ENCODE measurements at places on chromosomes 11 and 22. TPM values are rescaled to one million over a fixed set of nuclear protein-coding genes. Genes with fewer than 3 reads are reported as not detected.
A peak's percentile ranks its signal among the peaks of the same experiment; 100 is the strongest.

- H3K27me3 ChIP-seq, result no peaks in the 10 kb centered on the region
- no peak overlapping the region for H3K27ac ChIP-seq
- no peaks in the 10 kb centered on the region for H3K4me1 ChIP-seq
- no peak for DNase-seq
- H3K4me3 ChIP-seq, result no peak overlapping the region
These were observed 3.5 kb downstream of the KRTAP5-10 start for GRCh38 chr11:71568704-71569349.

DNA sequence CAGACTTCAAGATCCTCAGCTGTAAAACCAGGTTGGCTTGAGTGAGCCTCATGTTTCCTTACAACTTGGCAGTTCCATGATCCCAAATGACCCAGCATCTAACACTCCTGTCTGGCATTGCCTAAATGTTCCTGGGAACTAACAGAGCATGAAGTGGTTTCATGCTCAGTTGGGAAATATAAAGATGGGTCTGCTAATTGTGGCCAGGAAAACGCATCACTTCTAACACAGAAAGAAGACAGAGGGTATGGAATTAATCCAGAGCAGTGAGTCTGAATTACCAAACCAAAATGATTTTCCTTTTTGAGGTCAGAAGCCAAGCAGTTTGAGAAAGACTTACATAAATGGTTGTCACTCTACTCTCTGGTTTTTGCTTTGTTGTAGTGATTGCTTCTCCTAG lies 60.5 kb upstream of the MMP13 start:
- H3K4me3 ChIP-seq, result no peak overlapping the region
- no peak overlapping the region for H3K27ac ChIP-seq
- H3K27me3 ChIP-seq, result no peaks in the 10 kb centered on the region
- no peak for DNase-seq

DNA sequence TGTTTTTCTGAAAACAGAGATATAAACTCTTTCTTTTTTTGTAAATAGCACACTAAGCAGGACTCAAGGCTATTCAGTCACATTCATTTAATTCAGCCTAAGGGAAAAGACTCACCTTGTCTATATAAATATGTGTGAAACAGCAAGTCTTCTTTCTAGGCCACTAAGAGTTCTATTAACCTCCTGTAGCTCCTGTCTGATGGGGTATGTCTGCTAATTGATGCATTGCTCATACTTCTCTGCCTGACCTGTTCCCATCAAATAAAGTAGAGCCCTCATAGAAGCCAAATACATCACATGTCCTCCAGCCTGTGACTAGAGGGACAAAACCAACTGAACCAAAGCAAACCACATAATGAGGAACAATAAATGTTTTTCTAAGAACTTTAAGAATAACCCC lies 68.2 kb downstream of the MSANTD4 start:
- H3K27me3 ChIP-seq, result no peaks in the 10 kb centered on the region
- DNase-seq, result no peak
- H3K4me1 ChIP-seq, result no peaks in the 10 kb centered on the region
- no peak overlapping the region for H3K4me3 ChIP-seq

DNA sequence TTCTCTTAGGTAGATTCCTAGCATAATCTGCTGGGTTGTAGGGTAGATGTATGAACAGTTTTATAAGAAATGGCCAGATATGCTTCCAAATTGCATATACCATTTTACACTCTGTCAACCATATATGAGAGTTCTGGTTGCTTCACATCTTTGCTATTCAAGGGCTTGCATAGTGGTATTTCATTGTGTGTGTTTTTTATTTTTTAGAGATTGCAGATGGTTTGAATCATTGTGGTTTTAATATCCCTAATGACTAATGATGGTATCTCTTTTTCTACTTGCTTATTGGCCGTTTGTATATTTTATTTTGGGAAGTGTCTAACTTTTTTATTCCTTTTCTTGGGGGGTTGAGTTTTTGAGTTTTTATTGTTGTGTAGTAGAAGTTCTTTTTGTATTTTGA lies 26.9 kb downstream of the RNF214 start:
- no peaks in the 10 kb centered on the region for H3K36me3 ChIP-seq
- no peaks in the 10 kb centered on the region for H3K27me3 ChIP-seq
- H3K4me1 ChIP-seq, result no peaks in the 10 kb centered on the region
- no peak overlapping the region for H3K4me3 ChIP-seq
- H3K27ac ChIP-seq, result no peak overlapping the region

- no peaks in the 10 kb centered on the region for H3K27me3 ChIP-seq
- no peak overlapping the region for H3K4me3 ChIP-seq
- no peaks in the 10 kb centered on the region for H3K4me1 ChIP-seq
- H3K36me3 ChIP-seq, result no peaks in the 10 kb centered on the region
- peak; percentile 71 for DNase-seq
These were observed 47.0 kb downstream of the YAP1 start for GRCh38 chr11:102157219-102157618.

DAGLA gene
- total RNA-seq, result 0.29 TPM

DNA sequence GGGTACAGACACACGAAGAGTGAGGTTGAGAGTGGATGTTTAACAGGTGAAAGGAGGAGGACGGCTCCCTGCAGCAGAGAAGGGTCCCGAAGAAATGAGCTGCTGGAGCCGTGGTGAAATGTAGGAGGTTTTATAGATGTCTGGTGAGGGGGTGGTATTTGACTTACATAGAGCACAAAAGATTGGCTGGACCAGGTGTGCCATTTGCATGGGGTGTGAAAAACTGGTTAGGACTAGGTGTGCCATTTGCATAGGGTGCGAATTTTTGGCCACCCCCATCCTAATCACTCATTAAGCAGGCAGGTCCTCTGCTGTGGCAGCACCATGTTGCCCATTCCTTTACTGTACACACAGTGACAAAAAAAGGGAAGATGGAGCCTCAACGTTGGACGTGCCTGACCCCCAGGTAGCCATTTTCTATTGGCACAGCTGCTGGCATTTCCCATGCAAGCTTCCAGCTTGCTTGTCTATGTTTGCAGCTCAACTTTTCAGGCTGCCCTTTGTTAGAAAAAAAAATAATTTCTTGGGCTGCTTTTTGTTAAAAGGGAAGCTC lies 581.7 kb upstream of the B3GAT1 start:
- DNase-seq, result no peak
- H3K27ac ChIP-seq, result no peak overlapping the region
- no peak overlapping the region for H3K4me3 ChIP-seq
- no peaks in the 10 kb centered on the region for H3K4me1 ChIP-seq

- no peak overlapping the region for H3K27ac ChIP-seq
- H3K27me3 ChIP-seq, result no peaks in the 10 kb centered on the region
- H3K4me3 ChIP-seq, result no peak overlapping the region
- no peaks in the 10 kb centered on the region for H3K36me3 ChIP-seq
- DNase-seq, result no peak
These were observed 220.1 kb upstream of the E2F8 start for GRCh38 chr11:19460718-19461405.

DNA sequence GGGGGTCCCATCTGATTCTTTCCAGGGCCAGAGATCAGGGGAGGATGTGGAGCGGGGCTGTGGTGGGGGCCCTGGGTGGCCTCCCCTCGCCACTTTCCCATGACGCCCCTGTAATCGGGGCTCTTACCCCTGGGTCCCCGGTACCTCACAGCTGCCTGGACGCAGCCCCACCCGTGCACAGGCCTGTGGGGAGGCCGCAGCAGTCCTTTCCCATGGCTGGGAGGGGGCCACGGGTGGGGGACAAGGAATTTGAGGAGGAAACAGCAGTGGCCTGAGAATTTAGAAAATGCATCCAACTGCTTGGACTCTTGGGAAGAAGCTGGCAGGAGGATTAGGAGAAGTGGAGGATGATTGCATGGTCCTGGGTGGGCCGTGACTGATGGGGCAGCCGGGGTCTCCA lies 18.0 kb downstream of the H19 start:
- H3K36me3 ChIP-seq, result no peaks in the 10 kb centered on the region
- H3K27me3 ChIP-seq, result no peaks in the 10 kb centered on the region
- H3K27ac ChIP-seq, result no peak overlapping the region
- H3K4me3 ChIP-seq, result no peak overlapping the region

MMP13 gene
- not detected for total RNA-seq

DNA sequence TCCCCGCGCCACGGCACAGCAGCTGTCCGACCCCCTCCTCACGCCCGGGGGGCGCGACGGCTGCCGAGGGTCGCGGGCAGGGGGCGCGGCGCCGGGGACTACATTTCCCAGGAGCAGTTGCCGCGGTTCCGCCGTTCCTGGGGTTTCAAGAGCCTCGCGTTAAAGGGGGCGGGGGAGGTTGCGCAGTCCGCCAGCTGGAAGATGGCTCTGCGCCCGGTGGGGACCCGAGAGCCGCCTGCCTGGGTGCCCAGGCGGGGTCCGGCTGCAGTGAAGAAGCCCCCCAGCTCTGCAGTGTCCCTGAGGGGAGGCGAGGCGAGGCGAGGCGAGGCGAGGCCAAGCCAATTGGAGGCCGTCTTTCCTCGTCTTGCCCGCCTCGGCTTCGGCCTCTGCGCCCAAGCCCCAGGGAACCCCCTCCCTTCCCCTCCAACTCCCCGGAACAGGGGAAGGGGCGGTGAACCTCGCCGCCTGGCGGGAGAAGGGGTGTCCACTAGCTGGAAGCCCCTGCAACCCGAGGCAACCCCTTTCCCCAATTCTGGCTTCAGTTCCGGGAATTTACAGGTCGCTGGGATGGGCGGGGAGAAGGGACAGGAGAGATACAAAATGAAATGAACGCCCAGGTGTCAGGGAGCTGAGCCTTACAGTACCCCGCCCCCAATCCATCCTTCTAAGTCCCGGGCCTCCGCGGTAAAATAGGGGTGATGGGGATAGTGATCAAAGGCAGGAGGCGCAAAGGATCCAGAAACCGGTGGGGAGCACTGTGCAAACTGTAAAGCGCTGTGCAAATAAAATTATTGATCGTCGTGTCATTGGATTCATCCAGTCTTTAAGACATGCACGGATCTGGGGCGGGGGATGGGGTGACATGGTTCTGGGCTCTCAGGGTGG lies 5.2 kb upstream of the GCAT start:
- H3K27ac ChIP-seq, result peak overlapping the region; percentile 54
- no peaks in the 10 kb centered on the region for H3K27me3 ChIP-seq
- no peaks in the 10 kb centered on the region for H3K4me1 ChIP-seq
- H3K4me3 ChIP-seq, result peak overlapping the region; percentile 51
- DNase-seq, result peak; percentile 59

PLXNB2 gene
- total RNA-seq, result 156 TPM

- no peaks in the 10 kb centered on the region for H3K4me1 ChIP-seq
- no peak for DNase-seq
- H3K36me3 ChIP-seq, result no peaks in the 10 kb centered on the region
- no peaks in the 10 kb centered on the region for H3K27me3 ChIP-seq
- H3K27ac ChIP-seq, result no peak overlapping the region
These were observed 18.6 kb downstream of the CTTN start for GRCh38 chr11:70416881-70417280.

GRCh38 chr11:102957953-102958352 lies 2.4 kb upstream of the MMP13 start:
- no peak overlapping the region for H3K4me3 ChIP-seq
- no peak for DNase-seq

GRCh38 chr11:1665313-1665712 lies 31.7 kb upstream of the KRTAP5-6 start:
- H3K27me3 ChIP-seq, result no peaks in the 10 kb centered on the region
- no peaks in the 10 kb centered on the region for H3K4me1 ChIP-seq
- H3K27ac ChIP-seq, result no peak overlapping the region
- DNase-seq, result no peak
- H3K36me3 ChIP-seq, result no peaks in the 10 kb centered on the region

- DNase-seq, result no peak
These were observed 101.8 kb upstream of the CADM1 start for GRCh38 chr11:115605871-115606497.

GAB4 gene
- not detected for total RNA-seq

DNA sequence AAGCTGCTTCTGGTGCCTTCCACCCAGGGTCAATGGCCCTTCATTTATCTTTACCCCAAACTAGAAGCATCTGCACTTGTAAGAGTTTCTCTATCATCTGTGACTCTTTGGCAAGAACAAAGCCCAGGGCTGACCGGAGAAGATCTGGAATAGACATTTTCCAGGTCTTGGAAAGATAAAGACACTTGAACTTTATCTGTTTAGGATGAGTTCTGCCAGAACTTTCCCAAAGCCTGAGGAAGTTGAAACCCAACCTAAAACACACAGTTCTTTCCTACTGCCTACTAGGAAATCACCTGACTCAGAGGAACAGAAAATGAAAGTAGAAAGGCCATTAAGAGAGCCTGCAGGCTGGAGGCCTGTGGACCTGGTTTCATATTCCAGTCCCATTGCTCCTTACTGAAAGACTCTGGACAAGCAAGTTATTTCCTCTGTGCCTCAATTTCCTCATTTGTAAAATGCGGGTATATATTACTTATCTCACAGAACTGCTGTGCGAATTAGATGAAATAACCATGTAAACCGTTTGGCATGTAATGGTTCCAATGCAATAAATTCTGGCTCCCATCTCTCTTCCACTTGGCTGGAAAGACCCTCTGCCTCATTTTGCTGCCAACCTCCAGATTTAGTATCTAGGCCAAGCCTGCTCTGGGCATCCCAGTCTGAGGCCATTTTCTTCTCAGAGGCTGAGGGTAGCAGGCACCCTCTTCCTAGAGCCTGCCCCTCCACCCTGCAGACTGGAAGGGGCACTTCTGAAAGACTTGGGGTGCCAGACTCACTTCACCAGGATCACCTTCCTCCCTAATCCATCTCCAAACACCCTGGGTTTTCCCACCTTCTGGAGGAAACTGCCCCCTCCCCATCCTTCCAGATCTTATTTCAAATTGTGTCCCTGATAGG lies 1.2 kb downstream of the UBE2L6 start:
- H3K27me3 ChIP-seq, result no peaks in the 10 kb centered on the region
- peak overlapping the region; percentile 60 for H3K4me3 ChIP-seq
- no peaks in the 10 kb centered on the region for H3K36me3 ChIP-seq
- H3K4me1 ChIP-seq, result no peaks in the 10 kb centered on the region

DNA sequence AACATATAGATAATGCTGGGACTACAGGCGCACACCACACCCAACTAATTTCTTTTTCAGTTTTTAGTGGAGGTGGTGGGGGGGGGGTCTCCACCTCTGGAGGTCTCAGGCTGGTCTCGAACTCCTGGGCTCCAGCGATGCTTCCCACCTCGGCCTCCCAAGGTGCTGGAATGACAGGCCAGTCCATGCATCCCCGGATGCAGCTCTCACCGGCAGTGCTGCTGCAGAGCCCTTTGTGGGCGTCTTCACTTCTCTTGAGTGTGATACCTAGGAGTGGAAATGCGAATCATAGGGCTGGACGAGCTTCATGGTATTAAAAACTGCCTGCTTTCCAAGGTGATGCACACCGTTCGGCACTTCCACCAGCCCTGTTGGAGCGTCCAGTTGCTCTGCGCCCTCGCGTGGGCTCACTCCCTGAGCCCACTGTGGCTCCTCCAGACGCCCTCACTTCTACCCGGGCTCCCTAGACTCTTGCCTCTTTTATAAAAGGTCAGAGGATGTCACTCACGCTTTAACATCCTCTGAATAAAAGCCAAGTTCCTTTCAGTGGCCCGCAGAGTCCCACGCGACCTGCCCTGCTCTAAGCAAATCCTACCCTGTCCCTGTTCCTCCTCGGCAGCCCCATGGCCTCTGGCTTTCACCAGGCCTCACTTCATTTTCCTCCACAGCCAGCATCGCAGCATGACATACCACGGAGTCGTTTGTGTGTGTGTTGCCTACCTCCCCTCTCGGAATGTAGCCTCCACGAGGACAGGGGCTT lies 837 bp upstream of the BID start:
- no peaks in the 10 kb centered on the region for H3K27me3 ChIP-seq
- DNase-seq, result no peak
- no peak overlapping the region for H3K4me3 ChIP-seq
- H3K4me1 ChIP-seq, result no peaks in the 10 kb centered on the region
- H3K27ac ChIP-seq, result no peak overlapping the region

DRD2 gene
- total RNA-seq, result not detected

SLC22A8 gene
- not detected for total RNA-seq

PRDM11 gene
- 318 TPM for total RNA-seq
